ENCODE measurements at places on chromosomes 5 and 9.

DNA sequence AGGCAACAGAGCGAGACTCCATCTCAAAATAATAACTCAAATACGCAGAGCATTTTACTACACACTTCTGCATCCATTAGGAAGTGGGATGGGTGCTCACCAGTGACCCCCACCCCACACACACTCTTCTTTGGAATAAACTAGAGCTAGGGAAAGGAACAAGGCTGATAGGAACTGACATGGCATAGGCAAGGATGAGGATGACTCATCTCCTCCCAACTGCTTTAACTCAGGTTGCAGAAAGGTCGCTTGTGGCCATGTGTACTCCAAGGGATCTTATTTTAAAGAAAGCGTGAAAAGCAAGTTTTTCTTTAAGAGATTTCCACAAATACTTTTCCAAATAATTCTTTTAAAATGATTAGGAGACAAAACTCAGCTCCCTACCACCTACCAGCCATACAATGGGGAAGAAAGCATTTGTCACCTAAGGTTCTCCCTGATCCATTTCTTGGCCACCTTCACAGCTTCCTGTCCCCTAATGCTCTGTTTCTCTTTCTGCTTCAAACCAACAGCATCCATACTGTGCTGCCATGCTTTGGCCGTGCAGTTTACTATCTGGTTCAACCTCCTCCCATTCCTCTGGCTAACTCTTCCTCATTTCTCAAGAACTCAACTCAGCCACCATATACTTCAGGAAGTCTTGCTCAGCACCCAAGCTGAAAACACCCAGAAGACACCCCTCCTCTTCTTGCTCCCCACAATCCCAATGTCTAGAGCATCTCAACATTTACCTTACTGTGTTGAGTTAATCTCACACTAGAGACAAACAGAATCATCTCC, 211.9 kb downstream of the ACTL7B start:
- no peak for DNase-seq

GRCh38 chr5:68999181-68999580, 94.6 kb upstream of the SLC30A5 start:
- DNase-seq, result no peak

GRCh38 chr5:101424530-101425175, 521.6 kb upstream of the ST8SIA4 start:
- no peak for DNase-seq

DNA sequence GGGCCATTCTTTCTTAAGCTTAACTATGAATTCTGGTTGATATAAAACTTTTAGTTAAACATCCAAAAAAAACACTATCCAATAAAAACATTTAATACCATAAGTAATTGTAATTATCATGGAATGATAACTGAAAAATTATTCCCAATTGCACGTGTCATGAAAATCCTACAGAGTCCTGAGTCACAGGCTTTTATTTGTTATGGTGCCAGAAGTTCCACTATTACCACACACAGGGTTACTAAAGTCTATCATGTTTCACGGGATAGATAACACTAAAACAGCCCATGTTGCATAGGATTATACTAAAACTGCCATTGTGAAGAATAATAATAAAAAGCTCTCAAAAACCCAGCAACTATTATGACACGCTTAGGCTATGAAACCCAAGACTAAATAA, 1381.8 kb downstream of the EFNA5 start:
- no peak for DNase-seq

GRCh38 chr5:111511831-111512374, 432 bp downstream of the STARD4 start:
- DNase-seq, result no peak

DNA sequence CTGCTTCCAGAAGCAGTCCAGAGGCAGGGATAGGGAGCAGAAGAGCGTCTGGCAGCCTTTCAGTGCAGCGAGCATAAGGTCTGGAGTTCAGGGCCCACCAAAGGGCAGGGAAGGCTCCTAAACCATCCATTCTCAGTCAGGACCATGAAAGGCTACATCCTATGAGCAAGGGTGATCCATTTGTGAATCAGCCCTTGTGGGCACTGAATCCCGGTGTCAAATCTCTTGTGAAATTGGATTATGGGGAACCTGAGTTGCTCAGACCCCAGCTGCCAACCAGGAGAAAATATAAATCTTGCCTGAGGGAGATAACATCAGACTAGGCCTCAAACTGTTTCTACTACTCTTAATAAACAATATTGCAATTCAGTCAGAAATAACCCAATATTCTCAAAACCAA, 204.4 kb downstream of the SYK start:
- no peak for DNase-seq

DNA sequence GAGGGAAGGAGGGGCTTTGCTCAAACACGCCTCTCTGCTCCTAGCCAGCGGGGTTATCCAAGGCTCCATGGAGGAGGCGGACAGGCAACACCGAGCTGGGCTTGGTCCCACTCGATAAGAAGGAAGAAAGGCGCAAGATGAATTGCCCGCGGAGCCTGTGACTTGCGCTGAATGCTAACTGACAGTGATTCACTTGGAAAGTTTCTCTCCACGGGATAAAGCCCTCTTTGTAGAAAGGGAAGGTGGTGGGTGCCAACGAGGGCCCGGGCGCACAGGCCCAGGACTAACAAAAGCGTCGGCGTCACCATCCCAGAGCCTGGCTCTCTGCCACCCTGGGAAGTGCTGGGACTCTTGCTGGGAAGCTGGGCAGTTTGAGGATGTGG, 76.0 kb downstream of the VAV2 start:
- no peak for DNase-seq

DNA sequence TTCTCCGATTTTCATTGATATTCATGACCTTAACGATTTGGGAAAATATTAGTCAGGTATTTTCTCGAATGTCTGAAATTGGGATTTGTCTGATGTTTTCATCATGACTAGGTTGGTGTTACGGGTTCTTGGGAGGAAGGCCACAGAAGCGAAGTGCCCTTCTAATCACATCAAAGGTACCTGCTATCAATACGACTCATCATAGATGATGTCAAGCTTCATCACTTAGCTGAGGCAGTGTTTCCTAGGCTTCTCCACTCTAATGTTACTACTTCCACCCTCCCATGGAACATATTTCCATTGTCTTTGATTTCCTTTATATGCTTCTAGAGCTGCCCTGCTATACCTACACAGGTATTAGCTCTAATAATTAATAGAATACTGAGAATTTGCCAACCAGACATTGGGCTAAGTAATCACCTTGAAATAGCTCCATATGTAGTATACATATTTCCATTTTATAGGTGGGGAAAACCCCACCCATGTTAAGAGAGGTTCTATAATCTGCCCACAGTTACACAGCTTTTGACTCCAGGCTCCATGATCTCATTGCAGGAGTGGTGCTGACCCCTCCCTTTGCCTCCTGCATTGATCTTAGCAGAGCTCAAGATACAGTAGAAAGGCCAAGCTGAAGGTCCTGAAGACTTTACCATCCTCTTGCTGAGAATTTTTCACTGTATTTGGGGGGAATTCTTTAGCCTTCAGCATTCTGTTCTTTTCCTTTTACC, 238.6 kb upstream of the ADAMTSL1 start:
- DNase-seq, result no peak

DNA sequence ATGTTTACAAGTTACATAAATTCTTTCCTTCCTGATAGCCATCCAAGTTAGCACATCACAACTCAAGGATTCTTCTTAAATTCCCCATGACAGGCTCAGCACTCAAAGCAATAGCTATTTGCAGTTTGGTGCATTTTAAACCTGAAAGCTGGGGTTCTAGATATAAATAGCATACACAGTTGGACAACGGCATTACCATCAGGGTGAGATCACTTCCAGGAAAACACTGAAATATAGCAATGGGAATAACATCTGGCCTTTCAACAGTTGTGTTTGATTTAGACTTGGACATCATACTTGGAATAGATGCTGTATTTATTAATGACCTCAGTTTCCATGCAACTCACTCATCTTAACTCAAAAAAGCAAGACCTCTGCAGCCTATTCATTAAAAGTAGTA, 24.7 kb upstream of the LECT2 start:
- no peak for DNase-seq

GRCh38 chr5:71631070-71631469, 43.9 kb downstream of the MCCC2 start:
- DNase-seq, result no peak

GRCh38 chr5:39057734-39058133, 16.5 kb downstream of the RICTOR start:
- no peak for DNase-seq

GRCh38 chr9:27019589-27019988, 14.1 kb upstream of the LRRC19 start:
- no peak for DNase-seq

GRCh38 chr9:93655621-93656425, 79.4 kb downstream of the PHF2 start:
- DNase-seq, result no peak

- DNase-seq, result no peak
These were observed 87.4 kb downstream of the PAX5 start for GRCh38 chr9:36946653-36947052.

- no peak for DNase-seq
These were observed 141.0 kb downstream of the DCP2 start for GRCh38 chr5:113117543-113118115.

DNA sequence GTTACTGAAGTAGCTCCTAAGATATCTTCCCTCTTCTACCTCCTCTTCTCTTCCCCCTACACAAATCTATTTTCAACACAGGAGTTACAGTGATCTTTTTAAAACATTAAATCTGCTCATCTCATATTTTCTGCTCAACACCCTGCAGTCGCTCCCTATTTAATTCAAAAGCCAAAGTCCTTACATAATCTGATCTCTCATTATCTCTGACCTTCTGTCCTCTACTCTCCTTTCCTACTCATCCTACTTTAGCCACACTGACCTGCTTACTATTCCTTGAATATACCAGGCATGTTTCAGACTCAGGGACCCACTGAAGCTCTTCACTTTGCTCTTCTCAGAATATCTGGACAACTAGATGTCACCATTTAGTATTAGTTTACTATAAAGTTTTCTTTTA, 87.9 kb downstream of the YTHDC2 start:
- no peak for DNase-seq

DNA sequence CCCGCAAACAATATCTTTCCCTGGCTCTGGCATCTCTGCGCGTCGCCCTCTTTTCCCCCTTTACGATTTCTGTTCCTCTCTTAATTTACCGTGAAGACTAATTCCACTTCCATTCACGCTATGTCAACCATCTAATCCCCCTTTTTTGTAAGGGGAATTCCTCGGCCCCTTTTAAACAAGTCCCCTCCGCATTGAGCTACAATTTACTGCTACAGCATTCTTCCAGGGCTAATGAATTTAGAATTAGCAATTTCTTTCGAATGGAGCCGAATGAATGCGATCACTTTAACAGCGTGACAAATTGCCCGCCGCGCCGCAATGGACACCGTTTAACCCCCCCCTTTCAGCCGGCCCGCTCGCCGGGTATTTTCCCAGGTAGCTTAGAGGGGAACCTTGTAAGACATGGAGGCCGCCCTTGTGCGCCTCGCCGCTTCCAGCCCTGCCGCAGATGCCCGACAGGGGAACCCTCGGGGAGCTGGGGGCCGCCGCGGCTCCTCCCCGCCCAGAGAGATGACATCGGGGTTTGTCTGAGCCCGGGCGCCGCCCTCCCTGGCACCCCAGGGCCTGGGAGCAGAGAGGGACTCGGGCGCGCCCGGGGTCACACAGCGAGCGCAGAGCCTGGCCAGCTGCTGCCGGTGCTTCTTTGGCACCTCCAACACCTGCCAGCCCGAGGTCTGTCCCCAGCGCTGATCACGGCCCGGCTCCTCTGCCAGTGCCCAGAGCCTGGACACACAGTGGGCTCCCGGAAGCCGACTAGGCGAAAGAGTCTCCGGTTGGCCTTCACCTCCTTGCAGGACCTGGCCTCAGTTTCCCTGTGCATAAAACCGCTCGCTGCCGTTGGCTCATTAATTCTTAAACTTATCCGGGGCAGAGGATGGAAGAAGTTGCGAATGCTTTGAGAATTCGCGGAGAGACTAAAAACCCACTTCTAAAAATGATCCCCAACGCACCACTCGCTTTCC, 1.3 kb downstream of the PRDM12 start:
- DNase-seq, result no peak

DNA sequence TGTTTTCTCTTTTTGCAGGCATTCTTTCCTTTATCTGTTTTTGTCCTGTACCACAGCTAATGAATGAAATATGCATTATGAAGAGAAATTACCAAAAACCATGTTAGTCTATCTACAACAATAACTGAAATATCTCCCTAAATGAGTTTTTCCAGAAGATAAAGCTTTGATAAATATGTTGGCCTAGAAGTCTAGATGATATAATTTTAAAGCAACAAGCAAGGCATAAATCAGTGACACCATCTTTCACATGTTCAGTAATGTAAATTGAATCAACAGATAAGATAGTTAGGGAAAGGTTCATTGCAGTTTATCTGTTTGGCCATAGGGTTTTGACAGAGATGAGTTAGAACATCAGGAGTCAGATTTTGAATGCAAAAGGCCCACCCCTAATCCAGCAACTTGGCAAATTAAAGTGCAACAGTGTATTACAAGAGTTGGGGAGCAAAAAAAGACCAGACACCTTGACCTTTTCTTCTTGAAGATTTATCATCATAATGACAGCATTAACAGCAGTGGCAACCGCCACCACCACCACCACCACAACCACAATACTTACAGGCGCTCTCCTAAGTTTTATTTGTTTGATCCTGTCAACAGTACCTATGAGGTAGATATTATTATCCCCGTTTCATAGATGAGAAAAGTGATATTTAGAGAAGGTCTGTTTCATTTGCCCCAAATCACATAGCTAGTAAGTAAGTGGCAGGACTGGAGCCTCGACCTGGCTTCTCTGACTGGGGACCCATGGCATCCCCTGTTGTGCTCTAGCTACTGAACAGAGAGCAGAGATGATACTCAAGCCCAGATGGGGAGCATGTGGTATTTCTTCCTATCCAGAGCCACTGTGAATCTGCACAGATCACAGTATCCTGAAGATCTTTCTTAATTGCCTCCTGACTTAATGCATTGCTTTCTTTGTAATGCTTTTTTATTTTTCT, 122.8 kb upstream of the DHFR start:
- DNase-seq, result no peak

DNA sequence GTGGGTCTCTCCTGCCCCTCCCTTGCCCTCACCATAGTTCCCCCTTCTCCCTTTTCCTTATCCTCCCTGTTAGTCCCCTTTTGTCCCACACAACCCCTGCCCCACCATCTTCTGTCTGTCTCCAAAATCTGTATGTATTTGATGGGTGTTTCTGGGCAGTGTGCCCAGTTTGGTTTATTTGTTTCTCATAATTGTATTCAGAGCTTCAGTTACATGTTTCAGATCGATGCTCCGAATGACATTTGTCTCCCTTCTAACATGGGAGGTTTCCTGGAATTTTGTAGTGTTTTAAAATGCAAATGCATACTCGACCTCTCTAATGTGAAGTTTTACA, 22.2 kb downstream of the FBXL7 start:
- no peak for DNase-seq

DNA sequence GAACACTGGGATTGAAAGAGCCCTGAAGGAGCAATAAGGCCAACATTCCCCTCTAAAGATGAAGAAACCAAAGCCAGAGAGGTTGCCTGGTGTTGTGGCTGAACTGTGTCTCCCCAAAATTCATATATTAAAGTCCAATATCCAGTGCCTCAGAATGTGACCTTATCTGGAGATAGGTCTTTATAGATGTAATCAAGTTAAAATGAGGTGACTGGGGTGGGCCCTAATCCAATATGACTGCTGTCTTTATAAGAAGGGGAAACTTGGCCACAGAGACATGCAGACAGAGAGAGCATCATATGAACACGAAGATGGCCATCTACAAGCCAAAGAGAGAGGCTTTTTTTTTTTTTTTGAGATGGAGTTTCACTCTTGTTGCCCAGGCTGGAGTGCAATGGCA, 66.9 kb upstream of the PLPP1 start:
- DNase-seq, result no peak
